ENCODE measurements at places on chromosomes 5 and 9. TPM values are rescaled to one million over a fixed set of nuclear protein-coding genes. Genes with fewer than 3 reads are reported as not detected.

Gene SCAI
- total RNA-seq: 3.9 TPM

Gene ANXA2R
- 0.48 TPM for total RNA-seq

Gene RAPGEF6
- total RNA-seq: 14.0 TPM

Gene TXNDC8
- not detected for total RNA-seq

Gene TICAM2
- total RNA-seq: 0.72 TPM

Gene BHMT
- total RNA-seq: 0.24 TPM

Gene PLAC8L1
- total RNA-seq: 0.43 TPM

Gene RNF183
- 1.9 TPM for total RNA-seq
